Neural crest cell (in vitro differentiated cells): ENCODE measurements at places on chromosomes 2 and 18.
A peak's percentile ranks its signal among the peaks of the same experiment; 100 is the strongest.

- no peaks in the 10 kb centered on the region for H3K27me3 ChIP-seq
- peaks cover 13% of the 10 kb centered on the region for H3K36me3 ChIP-seq
- no peak for DNase-seq
- peaks cover 7% of the 10 kb centered on the region for H3K4me1 ChIP-seq
- no peak overlapping the region for H3K4me3 ChIP-seq
Observed at GRCh38 chr2:54977149-54977548, 73.1 kb downstream of the RTN4 start.

DNA sequence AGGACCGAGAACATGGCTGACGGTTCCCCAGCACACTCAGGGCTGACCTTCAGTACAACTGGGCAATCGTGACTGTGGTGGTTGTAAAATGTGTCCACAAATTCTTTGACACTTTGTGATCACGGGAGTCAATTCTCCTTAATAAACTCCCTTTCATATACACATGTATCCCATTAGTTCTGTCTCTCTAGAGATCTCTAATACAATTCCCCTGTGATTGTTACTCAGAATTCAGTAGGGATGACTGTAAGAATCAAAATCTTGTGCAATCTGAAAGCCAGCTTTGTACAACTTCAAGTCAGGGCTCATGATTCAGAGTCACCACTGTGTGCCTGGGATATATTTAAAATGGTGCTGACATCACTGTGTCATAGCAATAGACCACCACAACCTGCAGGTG, 89.5 kb upstream of the LMAN1 start:
- DNase-seq, result no peak
- peaks cover 3% of the 10 kb centered on the region for H3K27me3 ChIP-seq
- H3K27ac ChIP-seq, result no peak overlapping the region
- H3K36me3 ChIP-seq, result no peaks in the 10 kb centered on the region
- no peaks in the 10 kb centered on the region for H3K4me1 ChIP-seq
- no peak overlapping the region for H3K4me3 ChIP-seq

- H3K4me3 ChIP-seq, result no peak overlapping the region
- H3K27ac ChIP-seq, result no peak overlapping the region
- no peak for DNase-seq
- no peaks in the 10 kb centered on the region for H3K4me1 ChIP-seq
- H3K27me3 ChIP-seq, result no peaks in the 10 kb centered on the region
Observed at GRCh38 chr2:178142274-178143065, 30.2 kb downstream of the RBM45 start.

DNA sequence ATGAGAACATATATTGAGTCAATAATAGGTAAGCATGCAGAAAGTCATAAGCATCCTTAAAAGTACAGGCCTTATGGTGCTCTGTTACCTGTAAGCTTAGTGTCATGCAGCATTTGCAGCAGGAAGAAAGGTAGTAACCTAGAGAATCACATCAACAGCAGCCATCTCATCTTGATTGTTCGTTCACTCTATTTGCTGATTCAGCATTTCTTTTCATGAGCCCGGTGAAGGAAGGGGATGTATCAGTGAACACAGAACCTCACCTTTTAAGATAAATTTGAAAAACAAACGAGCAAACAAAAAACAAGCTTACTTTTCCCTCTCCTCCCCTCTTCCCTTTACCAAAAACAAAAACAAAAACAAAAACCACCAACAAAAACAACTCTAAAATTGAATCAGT, 89.9 kb downstream of the MIB1 start:
- H3K4me3 ChIP-seq, result no peak overlapping the region
- peaks cover 28% of the 10 kb centered on the region for H3K4me1 ChIP-seq
- H3K27ac ChIP-seq, result no peak overlapping the region
- no peak for DNase-seq

DNA sequence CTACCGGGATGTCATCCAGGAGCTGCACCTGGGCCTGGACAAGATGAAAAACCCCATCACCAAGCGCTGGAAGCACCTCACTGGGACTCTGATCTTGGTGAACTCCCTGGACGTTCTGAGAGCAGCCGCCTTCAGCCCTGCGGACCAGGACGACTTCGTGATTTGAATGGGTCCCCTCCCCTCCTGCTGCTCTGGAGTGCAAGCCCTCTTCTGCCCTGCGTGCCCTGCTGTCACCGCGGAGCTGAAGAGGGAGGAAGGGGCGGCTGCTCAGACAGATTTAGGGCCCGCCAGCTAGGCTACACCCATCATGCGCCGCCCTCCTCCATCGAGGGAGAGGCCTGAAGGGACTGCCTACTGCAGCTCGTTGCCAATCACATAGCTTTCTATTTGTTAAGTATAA, 101.8 kb downstream of the SH3BP4 start:
- H3K4me3 ChIP-seq, result no peak overlapping the region
- no peaks in the 10 kb centered on the region for H3K27me3 ChIP-seq
- H3K36me3 ChIP-seq, result peaks cover 15% of the 10 kb centered on the region
- no peak for DNase-seq
- H3K27ac ChIP-seq, result no peak overlapping the region
- peaks cover 39% of the 10 kb centered on the region for H3K4me1 ChIP-seq

DNA sequence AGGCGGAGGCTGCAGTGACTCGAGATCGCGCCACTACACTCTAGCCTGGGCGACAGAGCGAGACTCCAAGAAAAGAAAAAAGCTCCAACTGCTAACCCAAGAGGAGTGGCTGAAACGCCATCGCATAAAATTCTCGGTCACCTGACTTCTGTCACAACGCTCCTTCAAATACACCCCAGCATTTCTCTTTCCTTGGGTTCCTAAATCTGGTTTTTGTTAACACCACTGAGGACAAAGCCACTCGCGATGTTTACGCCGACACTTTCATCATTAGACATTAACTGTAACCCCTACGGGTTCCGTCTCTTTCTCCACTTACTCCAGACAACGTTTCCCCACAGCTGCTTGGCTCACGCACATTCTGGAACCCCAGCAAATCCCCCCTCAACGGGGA, 679 bp downstream of the CLK1 start:
- H3K4me3 ChIP-seq, result peak overlapping the region; percentile 100
- no peak for DNase-seq
- H3K27ac ChIP-seq, result peak overlapping the region; percentile 100
- peaks cover 22% of the 10 kb centered on the region for H3K36me3 ChIP-seq
- H3K4me1 ChIP-seq, result peaks cover 33% of the 10 kb centered on the region
- H3K27me3 ChIP-seq, result no peaks in the 10 kb centered on the region

- no peak overlapping the region for H3K4me3 ChIP-seq
- no peaks in the 10 kb centered on the region for H3K36me3 ChIP-seq
- DNase-seq, result no peak
- no peak overlapping the region for H3K27ac ChIP-seq
Observed at GRCh38 chr2:151533127-151533526, 123.4 kb downstream of the RIF1 start.

- H3K4me3 ChIP-seq, result no peak overlapping the region
- H3K4me1 ChIP-seq, result no peaks in the 10 kb centered on the region
- no peaks in the 10 kb centered on the region for H3K27me3 ChIP-seq
- DNase-seq, result no peak
- no peaks in the 10 kb centered on the region for H3K36me3 ChIP-seq
Observed at GRCh38 chr2:38635139-38635538, 30.8 kb upstream of the GALM start.

GRCh38 chr18:68164909-68165308, 550.0 kb downstream of the TMX3 start:
- no peaks in the 10 kb centered on the region for H3K4me1 ChIP-seq
- H3K36me3 ChIP-seq, result no peaks in the 10 kb centered on the region
- no peak overlapping the region for H3K27ac ChIP-seq
- H3K27me3 ChIP-seq, result no peaks in the 10 kb centered on the region
- H3K4me3 ChIP-seq, result no peak overlapping the region

DNA sequence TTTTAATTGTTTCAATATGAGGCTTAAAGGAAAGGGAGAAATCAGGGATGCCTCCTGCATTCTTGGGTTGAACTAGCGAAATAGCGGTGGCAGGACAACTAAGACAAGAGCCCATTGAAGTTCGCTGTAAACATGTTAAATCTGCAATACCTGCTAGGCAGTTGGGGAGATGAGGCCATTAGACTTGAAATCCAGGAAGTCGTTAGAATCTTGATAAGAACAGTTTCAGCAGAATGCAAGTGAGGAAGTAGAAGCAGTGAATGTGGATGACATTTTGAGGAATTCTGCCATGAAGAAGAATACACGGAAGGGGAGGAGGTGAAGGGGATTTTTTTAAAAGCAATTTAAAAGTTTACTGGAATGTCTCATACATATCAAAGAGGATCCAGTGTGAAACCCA, 109.7 kb downstream of the LPIN1 start:
- peaks cover 25% of the 10 kb centered on the region for H3K36me3 ChIP-seq
- H3K4me1 ChIP-seq, result no peaks in the 10 kb centered on the region
- H3K27ac ChIP-seq, result no peak overlapping the region
- no peak for DNase-seq
- H3K27me3 ChIP-seq, result no peaks in the 10 kb centered on the region

- H3K4me1 ChIP-seq, result peaks cover 33% of the 10 kb centered on the region
- peaks cover 26% of the 10 kb centered on the region for H3K36me3 ChIP-seq
- no peak overlapping the region for H3K27ac ChIP-seq
Observed at GRCh38 chr2:54528311-54528955, 72.3 kb downstream of the SPTBN1 start.

DNA sequence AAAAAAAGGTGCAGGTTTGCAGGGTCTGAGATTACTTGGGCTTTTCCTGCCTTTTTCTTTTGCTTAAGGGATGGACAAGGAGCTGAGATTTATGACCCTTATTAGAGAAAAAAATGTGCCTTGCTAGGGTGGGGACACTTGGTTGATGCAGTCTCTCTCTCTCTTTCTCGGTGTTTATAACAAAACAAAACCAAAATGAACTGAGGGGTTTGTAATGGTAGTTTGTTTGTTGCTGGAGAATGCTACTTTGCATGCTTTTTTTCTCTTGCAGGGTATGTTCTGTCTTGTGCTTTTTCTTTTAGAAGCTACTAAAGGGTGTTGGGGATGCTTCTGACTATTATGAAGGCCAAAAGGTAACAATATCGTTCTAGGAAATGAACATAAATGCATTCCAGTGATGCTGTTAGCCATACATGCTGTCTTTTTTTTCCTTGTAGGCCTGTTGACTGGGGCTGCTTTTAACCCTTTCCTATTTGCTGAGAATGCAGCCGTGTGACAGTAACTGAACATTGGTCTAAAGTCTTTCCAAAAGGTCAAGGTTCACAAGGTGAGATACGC, 435 bp downstream of the ZNF532 start:
- H3K27me3 ChIP-seq, result no peaks in the 10 kb centered on the region
- H3K4me1 ChIP-seq, result peaks cover 79% of the 10 kb centered on the region
- H3K27ac ChIP-seq, result peak overlapping the region; percentile 99
- peak overlapping the region; percentile 87 for H3K4me3 ChIP-seq
- H3K36me3 ChIP-seq, result peaks cover 35% of the 10 kb centered on the region

GRCh38 chr2:78963881-78964280, 61.6 kb upstream of the REG3G start:
- no peaks in the 10 kb centered on the region for H3K27me3 ChIP-seq
- H3K27ac ChIP-seq, result no peak overlapping the region
- DNase-seq, result no peak
- H3K4me1 ChIP-seq, result no peaks in the 10 kb centered on the region
- no peak overlapping the region for H3K4me3 ChIP-seq
- H3K36me3 ChIP-seq, result no peaks in the 10 kb centered on the region

- H3K4me3 ChIP-seq, result no peak overlapping the region
- no peaks in the 10 kb centered on the region for H3K4me1 ChIP-seq
- H3K27ac ChIP-seq, result no peak overlapping the region
- H3K36me3 ChIP-seq, result no peaks in the 10 kb centered on the region
Observed at GRCh38 chr2:184734338-184734737, 136.0 kb downstream of the ZNF804A start.

DNA sequence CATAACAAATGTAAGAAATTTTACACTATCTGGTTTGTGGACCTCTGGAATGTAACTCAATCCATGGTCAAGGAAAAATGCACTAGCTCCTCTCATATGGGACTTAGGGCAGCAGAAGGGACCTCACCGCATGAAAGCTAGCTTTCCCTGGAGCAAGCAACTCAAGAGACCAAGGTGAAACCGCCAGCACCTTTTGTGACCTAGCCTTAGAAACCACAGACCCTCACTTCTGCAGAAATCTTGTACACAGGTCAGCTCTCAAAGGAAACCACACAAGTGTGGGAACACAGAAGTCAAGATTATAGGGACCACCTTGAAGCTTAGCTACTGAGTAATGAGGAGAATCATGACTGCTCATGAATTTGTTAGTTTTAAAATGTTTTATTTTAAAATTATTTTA, 222.5 kb downstream of the DLGAP1 start:
- no peaks in the 10 kb centered on the region for H3K27me3 ChIP-seq
- no peaks in the 10 kb centered on the region for H3K36me3 ChIP-seq
- H3K4me1 ChIP-seq, result no peaks in the 10 kb centered on the region
- no peak for DNase-seq

GRCh38 chr2:196598412-196598811, 41.1 kb upstream of the CCDC150 start:
- H3K27me3 ChIP-seq, result peaks cover 7% of the 10 kb centered on the region
- no peak overlapping the region for H3K27ac ChIP-seq
- no peak for DNase-seq
- no peaks in the 10 kb centered on the region for H3K36me3 ChIP-seq
- no peak overlapping the region for H3K4me3 ChIP-seq

DNA sequence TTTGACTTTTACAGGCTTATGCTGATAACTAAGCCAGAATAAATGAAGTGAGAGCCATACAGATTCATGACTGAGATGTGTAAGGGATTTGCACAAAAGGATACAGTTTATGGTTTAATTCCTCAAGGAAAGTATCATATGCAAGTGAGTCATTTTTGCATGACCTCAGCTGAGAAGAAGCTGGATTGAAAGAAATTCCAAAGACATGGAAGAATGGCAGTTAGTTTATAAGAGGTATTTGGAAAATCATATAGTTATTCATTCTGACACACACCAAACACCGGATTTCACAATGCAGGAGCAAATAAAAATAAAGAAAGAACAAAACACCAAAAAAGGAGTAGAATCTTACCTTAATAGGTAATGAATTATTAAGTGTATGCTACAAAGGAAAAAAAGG, 83.2 kb upstream of the RND3 start:
- no peaks in the 10 kb centered on the region for H3K27me3 ChIP-seq
- DNase-seq, result no peak
- no peak overlapping the region for H3K4me3 ChIP-seq
- no peak overlapping the region for H3K27ac ChIP-seq
- H3K4me1 ChIP-seq, result peaks cover 10% of the 10 kb centered on the region

- H3K27ac ChIP-seq, result no peak overlapping the region
- DNase-seq, result no peak
- H3K36me3 ChIP-seq, result peaks cover 3% of the 10 kb centered on the region
- H3K4me1 ChIP-seq, result peaks cover 8% of the 10 kb centered on the region
- no peak overlapping the region for H3K4me3 ChIP-seq
Observed at GRCh38 chr2:7116511-7116910, 199.3 kb downstream of the RNF144A start.

GRCh38 chr2:197078535-197078934, 152.0 kb upstream of the PGAP1 start:
- H3K4me3 ChIP-seq, result no peak overlapping the region
- no peak for DNase-seq
- H3K27ac ChIP-seq, result no peak overlapping the region
- H3K4me1 ChIP-seq, result peaks cover 33% of the 10 kb centered on the region
- H3K27me3 ChIP-seq, result no peaks in the 10 kb centered on the region

GRCh38 chr2:221458578-221458977, 113.5 kb downstream of the EPHA4 start:
- no peaks in the 10 kb centered on the region for H3K27me3 ChIP-seq
- no peak overlapping the region for H3K4me3 ChIP-seq
- no peak for DNase-seq
